ENCODE measurements at places on chromosomes 3 and 15.
A peak's percentile ranks its signal among the peaks of the same experiment; 100 is the strongest.

DNA sequence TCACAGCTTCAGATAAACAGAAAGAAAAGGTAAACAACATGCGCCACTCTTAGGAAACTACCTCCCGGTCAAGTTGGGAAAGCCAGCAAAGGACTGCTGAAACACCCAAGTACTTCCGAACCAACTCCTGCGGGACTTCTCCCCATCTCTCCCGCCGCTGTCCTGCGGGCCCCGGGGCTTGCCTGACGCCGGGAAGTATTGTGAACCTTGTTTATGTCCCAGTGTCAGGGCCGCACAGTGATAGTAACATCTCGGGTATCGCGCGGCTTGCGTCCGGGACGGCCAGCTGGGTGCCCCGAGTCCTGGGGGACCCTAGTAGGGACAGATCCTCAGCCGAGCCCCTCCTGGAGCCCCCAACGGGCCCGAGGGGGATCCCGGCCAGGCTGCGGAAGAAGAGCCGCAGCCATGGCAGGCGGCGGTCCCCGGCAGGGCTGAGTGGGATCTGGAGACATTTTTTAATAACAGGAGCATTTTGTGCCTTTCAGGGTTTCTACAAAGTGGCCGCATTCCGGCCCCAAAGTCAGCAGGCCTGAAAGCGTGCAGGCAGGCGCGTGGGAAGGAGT is 756 bp downstream of the CLPX start:
- peak; percentile 40 for DNase-seq

GRCh38 chr3:40299721-40300335 is 9.7 kb upstream of the EIF1B start:
- DNase-seq = no peak

DNA sequence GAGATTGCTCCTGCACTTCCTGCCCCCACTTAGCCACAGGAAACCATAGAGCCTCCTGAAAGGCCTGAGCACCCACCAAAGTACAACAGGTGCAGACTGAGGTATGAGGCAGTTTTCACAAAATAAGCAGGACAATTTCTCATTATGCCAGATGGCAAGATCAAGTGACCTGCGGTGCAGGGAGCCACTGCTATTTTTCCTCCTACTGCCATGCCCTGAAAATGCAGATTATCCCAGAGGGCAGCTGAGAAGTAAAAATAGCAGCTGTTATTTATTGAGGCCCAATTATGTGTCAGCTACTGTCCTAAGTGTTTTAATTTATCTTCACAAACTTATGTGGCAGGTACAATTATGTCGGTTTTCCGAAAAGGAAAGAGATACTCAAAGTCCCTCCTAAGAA is 209.5 kb upstream of the ST8SIA2 start:
- no peak for DNase-seq

DNA sequence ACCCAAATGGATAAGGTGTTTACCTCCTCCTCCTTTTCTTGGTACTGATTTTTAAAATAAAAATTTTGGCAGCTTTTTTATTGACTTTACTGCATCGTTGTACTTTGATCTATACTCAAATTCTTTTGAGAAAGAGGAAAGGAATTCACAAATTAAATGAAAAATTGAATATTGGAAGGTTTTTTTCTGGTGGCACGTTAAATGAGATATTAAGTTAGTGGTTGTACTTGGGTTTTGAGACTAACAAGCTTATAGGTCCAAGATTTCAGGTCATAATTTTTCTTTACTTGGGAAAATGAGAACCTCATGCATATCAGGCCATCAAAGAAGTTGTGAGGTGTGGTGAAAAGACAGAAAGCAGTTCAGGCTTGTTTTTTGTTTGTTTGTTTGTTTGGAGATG is 14.1 kb downstream of the RPLP1 start:
- no peak for DNase-seq

- DNase-seq = no peak
Observed at GRCh38 chr3:110995461-110996231, 76.0 kb upstream of the NECTIN3 start.

DNA sequence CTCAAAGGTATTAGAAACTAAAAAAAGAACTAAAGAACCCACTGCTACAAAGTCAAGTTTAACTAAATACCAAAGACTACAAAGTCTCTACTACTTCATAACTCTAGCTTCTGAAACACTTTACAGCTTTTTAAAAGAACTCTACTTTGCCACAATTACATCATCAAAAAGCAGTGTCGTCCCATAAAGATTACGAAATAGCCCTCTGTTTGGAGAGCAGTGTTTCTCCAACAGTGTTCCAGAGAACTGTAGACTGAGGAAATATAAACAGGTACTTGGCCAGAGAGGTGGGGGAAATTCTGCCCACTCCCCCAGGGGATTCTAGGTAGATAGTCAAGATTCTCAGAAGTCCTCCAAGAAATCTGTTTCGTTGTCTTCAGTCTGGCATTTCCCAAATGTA is 225.6 kb downstream of the PDZRN3 start:
- no peak for DNase-seq

GRCh38 chr3:49803465-49804140 is 542 bp downstream of the INKA1 start:
- DNase-seq = no peak

GRCh38 chr3:107981471-107982111 is 109.2 kb downstream of the CD47 start:
- no peak for DNase-seq

DNA sequence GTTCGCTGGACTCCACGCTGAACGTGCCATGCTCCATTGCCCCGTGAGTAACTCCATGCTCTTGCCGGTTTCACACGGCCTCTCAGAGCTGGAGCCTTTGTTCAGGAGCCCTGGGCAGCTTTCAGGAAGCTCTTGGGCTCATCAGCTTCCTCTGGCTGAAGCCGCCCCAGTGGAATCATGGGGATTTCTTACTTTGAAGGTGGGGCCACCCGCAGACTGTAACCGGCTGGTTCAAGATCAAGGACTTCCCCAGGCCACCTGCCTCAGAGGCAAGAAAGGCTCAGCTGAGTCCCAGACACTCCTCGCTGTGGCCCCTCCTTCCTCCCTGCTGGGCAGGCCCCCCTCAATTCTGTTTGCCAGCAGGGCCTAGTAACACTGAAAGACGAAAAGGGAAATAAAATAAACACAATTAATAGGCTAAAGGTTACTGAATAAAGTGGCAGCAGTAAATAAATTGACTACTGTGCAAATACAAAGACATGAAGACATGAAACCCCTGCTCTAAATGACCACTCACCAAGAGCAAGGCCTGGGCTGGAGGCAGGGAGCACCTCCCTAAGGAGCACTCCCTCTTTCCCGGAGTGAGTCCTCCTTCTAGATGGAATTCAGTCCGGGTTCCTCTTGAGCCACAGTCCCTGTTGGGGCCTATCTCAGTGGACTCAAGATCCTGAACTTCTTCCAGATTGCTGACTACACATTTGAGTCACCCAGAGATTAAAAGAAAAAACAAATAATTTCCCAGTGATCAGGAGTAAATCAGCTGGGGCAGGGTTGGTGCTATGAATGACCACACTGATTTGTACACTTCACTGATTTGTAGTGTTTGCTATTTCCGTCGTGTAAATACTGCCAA is 51.0 kb downstream of the ZDHHC19 start:
- DNase-seq = no peak

DNA sequence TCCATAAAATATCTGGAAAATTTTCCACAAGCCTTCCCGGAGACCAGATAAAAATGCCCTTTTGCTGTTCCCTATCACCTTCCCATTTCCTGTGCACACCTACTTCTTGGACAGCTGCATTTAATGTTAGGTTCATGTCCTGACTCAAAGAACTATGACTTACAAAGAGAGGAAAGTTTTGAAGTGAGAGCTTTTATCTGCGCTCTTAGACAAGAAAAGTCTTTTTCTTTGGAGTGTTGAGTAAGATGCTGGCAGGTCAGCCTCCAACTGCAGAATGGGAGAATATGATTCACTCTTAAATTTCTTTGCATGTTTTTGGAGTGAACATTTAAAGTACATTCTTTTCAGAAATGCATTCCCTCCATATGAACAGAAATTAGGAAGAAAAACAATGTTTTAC is 147.3 kb upstream of the DPH6 start:
- DNase-seq = no peak

DNA sequence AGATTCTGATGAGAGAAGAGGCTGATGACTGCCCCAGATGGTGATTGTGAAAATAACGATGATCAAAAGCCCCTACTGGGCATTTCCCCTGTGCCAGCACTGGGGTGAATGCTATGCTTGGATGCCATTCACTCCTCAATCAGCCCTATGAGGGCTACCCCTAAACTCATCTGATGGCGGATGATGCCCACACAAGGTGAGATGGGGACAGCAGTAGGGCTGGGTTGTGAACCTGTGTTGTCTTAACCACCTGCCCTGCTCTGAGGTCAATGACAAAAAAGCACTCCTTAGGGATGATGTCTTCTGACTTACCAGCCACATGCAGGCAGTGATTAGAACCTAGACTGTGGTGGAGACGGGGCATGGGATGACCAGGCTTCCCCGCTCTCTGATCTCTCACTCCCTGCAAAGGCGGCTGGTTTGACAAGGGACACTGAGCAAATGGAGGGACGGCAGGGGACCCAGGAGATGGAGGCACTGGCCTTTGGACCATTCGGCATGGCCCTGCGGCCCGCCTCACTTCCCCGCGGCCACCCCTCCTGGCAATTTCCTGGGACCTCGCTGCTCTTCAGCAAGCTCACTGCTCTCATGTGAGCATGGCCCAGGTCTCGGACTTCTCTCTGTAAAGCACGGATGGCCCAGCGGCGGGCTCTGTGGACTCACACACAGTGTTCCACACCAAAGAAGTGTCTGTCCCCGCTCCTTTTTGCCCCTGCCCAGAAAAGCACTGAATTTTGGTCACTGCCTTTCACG is 251.4 kb upstream of the LYSMD4 start:
- DNase-seq = no peak

- no peak for DNase-seq
Observed at GRCh38 chr3:68743521-68743920, 188.8 kb downstream of the TAFA4 start.

- no peak for DNase-seq
Observed at GRCh38 chr3:63910891-63911290, 1.3 kb downstream of the SCAANT1 start.

- no peak for DNase-seq
Observed at GRCh38 chr3:137024348-137024747, 66.6 kb downstream of the IL20RB start.

GRCh38 chr15:63469190-63469589 is 35.2 kb upstream of the USP3 start:
- DNase-seq = no peak

DNA sequence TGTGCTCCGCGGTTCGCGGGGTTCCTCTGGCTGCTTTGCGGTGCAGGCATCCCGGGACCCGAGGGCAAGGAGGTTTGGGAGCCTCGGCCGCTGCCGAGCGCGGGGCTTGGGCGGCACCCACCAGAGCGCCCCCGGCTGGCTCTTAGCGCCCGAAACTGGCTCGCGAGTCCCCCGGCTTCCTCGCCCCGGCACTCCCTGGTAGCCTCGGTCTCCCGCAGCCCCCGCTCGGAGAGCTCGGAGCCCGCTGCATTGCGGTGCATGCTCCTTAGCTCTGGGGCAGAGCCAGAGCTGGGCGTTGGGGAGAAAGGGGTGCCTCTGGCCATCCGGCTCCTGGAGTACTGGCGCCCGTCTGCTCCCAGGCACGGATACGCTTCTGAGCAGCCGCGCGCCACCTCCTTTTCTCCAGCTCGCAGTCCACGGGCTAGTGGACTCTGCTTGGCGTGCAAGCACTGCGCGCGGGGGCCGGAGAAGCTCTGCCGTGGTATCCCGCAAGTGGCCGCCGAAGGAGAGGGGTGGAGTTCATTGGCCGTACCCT is 753 bp downstream of the EPHB1 start:
- DNase-seq = no peak

DNA sequence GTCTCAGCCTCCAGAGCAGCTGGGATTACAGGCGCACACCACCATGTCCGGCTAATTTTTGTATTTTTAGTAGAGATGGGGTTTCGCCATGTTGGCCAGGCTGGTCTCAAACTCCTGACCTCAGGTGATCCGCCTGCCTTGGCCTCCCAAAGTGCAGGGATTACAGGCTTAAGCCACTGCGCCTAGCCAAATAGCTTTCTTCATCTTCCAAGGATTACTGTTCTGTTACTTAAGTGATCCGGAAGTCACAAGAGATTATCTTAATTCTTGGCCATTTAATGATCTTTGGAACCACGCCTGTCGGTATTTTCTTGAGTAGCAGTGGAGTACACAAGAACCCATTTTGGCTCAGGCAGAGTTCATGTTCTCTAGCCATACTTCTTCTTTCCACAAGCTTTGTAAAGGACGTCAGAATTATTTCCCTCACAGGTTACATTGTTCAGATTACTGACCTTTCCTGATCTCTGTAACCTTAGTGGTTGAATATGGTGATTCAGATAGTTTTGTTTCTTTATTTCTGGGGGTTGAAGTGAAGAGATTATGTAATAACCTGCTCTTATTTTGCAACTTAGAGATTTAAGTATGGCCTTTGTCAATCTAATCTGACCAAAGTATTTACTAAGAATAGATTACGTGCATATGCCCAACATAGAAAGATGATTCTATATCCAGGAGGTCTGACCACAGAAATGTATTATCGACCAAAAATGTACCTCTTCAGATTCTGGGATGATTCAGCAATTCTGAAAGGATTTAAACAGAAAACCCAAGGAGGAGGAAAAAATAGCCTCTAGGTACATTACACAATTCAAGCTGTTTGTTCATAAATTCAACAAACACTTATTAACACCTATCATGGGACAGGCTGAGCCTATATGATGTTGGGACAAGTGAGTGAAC is 132.2 kb downstream of the GREM1 start:
- DNase-seq = no peak

DNA sequence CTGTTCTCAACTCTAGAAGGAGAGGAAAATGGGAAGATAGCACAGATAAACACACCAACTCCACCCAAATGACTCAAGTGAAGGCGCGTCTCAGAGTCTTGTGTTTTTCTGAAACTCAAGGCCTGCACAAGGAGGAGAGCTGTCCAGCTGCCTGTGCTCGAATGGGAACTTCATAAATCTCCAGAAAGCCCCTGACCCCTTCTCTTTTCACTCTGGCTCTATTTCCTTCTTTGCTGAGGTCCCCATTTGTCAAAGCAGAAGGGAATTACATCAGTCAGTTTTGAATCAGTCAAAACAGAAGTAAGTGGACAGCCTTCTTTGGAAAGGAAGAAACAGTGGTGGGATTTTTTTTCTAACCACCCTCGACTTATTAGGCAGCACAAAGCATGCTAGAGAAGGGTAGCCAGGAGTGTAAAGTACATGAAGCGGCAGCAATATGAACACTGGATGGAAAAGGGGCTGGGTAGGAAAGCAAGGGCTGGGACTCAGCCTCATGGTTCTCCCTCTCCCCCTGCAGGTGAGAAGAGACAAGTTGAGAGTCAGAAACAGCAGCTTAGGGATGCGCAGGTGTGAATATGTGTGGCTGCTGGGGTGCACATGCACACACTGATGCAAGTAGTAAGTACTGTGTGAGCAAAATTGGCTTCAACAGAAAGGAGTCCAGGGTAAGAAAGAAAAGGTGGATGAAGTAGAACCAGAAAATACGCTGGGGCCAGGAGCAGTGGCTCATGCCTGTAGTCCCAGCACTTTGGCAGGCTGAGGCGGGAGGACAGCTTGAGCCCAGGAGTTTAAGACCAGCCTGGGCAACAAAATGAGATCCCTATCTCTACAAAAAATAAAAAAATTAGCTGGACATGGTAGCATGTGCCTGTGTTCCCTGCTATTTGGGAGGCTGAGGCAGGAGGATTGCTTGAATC is 36.6 kb upstream of the MAGEF1 start:
- DNase-seq = no peak

- no peak for DNase-seq
Observed at GRCh38 chr3:129353589-129353941, 74.9 kb downstream of the EFCAB12 start.
